ENCODE measurements at places on chromosomes 6 and 20. TPM values are rescaled to one million over a fixed set of nuclear protein-coding genes. Genes with fewer than 3 reads are reported as not detected.

DNA sequence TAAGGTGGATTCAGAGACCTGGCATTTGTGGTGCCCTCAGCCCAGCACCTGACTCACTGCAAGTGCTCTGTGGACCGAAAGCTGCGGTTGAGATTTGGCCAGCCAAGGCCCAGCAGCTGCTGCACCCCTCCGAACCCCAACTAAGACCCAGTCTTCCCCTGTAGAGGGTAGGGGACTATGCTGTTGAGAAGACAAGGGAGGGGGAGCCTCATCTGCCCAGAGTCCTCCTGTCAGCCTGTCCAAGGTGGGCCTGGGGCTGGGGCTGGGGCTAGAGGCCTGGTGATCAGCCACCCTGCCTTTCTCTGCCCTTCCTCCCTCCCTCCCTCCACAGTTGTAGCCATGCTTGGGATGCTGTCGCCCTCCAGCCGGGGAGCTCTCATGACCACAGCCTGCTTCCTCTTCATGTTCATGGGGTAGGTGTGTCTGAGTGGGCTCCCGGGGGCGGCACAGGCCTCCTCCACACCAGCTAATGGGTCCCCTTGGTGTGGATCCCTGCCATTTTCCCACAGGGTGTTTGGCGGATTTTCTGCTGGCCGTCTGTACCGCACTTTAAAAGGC, 40.9 kb downstream of the TM9SF4 start:
- no peak for DNase-seq

DNA sequence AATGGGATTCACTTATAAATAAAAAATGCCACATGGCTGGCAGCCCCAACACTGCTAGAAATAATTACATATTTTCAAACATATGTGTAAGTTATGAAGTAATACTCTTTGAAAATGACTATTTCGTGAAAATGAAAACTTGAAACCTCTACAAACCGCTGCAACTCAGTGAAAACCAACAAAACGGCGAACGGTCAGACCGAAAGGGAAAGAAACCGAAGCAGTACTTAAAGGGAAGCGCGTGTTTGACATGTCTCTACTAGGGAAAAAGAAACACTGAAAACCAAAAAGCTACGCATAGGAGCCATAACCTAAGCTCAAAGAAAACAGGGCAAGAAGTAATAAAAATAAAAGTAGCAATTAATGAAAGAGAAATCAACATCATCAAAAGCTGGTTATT, 121.0 kb upstream of the GGTLC1 start:
- no peak for DNase-seq

The RNF217 gene
- total RNA-seq, result 6.0 TPM

DNA sequence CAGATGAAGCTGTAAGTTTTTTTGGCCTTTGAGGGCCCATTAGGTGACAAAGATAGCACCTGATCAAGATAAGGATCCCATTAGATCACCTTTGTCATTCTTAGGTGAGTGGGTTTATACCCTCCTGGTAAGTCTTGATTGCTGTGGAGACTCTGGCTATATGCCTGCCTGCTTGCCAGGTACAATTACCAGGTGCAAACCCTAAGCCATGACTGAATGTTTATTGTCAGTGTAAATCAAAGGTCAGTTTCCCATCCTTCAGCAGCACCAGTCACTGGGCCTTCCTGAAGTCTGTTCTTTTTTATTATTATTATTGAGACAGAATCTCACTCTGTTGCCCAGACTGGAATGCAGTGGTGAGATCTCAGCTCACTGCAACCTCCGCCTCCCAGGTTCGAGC, 106.4 kb upstream of the FOXO3 start:
- DNase-seq, result peak; percentile 56

- DNase-seq, result no peak
Observed at GRCh38 chr6:78192057-78192456, 539.2 kb downstream of the MEI4 start.
